LoVo (cell line): ENCODE measurements at places on chromosomes 11 and 22.

DNA sequence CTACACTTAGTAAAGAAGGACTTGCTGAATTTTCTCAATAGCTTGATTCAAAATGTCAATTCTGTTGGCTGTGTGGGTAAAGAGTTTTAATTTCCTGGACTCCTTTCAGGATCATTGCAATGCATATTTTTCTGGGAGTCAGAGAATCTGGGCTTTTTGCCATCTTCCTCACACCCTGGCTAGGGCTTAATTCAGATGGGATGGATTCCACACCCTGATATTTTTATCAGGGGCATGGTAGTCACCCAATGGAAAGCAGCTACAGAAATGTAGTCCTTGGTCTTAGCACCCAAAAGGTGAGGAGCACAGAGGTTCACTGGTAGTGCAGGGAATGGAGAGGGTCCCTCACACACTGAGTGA lies 79.3 kb downstream of the SGSM3 start:
- no peak for DNase-seq

- peak; percentile 47 for DNase-seq
These were observed 12.9 kb upstream of the CRKL start for GRCh38 chr22:20904008-20904979.

DNA sequence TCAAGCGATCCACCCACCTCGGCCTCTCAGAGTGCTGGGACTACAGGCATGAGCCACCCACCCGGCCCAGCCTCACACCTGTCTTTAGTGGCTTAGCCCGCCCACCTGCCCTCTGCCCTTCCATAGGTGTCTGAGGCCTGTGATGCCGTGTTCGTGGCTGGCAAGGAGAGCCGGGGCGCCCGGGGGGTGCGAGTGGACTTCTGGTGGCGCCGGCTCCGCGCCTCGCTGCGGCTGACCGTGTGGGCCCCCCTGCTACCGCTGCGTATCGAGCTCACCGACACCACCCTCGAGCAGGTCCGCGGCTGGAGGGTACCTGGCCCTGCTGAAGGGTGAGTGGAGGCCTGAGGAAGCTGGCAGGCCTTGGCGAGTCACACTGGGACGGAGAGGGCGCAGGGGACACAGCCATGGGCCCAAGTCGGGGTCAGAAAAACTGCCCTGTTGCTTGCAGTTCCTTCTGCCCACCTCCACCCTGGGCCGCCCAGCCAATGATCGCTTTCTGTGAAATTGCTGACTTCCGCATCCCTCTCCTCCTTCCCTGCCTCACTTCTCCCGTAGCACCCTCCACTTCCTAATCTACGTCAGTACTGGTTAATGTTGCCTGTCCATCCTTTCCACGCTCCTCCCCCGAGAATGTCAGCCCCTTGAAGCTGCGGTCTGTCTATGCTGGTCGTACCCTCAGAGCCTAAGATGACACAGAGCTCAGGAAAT lies 9.3 kb downstream of the TMEM132A start:
- DNase-seq: no peak

DNA sequence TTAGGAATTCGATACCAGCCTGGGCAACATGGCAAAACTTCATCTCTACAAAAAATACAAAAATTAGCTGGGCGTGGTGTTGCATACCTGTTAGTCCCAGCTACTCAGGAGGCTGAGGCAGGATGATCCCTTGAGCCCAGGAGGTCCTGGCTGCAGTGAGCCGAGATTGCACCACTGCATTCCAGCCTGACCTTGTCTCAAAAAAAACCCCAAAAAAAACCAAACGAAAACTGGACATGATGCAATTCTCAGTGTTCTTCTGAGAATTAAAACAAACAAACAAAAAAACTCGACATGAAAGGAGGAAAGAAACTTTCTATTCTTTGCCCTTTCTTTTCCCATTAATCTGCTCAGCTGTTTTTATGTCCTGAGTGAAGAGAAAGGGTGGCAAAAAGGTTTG lies 7.4 kb downstream of the MED17 start:
- no peak for DNase-seq

GRCh38 chr11:128574576-128575011 lies 12.8 kb downstream of the ETS1 start:
- DNase-seq: no peak

DNA sequence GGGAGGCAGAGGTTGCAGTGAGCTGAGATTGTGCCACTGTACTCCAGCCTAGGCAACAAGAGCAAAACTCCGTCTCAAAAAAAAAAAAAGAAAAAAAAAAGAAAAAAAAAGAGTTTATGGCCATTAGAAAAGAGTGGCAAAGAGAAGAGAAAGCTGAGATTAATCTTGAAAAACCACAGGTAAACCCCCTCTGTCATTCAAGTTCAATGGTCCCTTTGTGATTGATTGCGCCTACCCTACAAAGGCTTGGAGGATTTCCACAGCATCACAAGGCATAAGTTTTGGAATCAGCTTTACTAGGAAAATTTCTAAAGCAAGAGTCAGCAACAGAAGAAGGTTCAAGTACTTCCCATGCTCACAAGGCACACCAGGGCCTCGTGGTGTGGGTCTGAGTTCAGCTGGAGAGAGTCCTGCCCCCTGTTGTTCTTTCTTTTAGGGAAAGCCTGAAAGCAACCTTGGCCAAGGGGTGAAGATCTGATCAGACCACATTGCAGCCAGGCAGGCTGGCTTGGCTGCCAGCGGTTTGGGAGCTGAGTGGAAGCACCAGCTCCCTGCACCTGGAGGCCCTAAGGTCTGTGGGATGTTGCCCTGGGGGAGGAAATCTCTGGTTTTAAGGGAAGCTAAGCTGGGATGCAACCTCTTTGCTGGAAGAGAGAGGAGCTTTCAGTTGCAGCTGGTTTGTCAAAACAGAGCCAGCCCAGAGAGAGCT lies 41.8 kb downstream of the SLN start:
- no peak for DNase-seq

GRCh38 chr22:42797011-42797410 lies 60.1 kb downstream of the ARFGAP3 start:
- DNase-seq: no peak

- DNase-seq: no peak
These were observed 78.1 kb upstream of the PRR5 start for GRCh38 chr22:44623771-44624510.

DNA sequence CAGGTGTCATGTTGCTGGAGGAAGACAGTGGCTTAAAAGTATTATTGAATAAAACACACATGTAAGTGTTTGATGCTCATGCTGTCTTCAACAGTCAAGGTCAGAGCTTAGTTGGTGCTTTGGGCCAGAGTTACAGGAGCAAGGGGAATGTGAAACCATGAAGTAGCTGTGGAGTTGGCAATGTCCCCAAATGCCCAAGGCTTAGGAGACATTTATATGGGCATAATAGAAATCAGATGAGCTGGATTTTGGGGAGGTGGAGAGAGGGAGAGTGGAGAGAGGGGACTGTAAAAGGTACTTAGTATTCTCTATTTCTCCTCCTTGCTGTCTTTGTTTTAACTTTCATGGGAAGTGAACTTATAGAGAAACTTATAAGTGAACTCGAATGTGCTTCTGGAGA lies 407.8 kb downstream of the ETS1 start:
- DNase-seq: no peak

DNA sequence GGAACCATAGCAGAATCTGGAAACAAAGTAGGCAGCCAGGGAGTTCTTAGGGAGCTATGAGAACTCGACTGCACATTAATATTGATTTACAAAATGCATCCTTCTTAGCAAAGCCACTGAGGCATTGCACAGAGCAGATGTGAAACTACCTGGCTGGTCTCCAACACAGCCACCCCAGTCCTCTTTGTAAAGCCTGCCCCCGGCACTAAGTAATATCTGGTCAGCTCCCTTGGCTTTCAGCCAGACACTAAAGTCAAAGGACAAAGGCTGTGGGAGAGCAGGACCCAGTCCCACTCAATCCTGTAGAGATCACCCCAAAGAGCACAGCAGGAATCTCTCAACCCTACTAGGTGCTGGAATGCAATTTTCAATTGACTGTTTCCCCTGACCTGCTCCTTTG lies 12.8 kb downstream of the XRRA1 start:
- DNase-seq: no peak

DNA sequence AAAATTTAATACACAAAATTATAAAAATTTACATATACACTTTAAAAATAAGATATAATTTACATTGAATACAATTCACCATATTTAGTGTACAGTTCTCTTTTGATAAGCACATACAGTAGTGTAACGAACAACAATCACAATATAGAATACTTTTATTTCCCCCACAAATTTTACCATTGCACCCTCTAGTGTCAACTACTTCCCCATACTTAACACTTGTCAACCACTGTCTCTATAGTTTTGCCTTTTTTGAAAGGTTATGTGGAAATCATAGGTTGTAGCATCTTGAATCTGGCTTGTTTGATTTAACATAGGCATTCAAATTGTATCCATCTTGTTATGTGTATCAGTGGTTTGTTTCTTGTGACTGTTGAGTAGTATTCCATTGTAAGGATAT lies 21.3 kb upstream of the PANX1 start:
- DNase-seq: no peak

DNA sequence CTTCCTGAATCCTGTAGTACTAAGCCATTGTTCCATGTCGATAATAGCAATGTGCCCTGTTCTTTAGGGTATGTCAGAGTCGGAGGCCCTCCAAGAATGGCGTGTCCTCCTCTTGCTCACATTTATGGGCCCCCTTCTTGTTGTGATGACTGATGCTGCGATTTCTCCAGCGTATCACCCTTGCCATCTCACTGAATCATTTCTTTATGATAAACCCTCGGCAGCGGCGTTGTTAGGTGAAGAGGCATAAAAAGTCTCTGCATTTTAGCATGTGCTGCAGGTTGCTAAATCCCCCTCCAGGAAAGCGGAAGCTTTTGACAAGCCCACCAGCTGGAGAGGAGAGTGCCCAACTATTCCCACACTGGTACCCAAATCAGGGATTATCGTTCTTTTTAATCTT lies 1045.3 kb downstream of the BRD1 start:
- no peak for DNase-seq

- no peak for DNase-seq
These were observed 3.7 kb upstream of the ANAPC15 start for GRCh38 chr11:72116019-72116755.

DNA sequence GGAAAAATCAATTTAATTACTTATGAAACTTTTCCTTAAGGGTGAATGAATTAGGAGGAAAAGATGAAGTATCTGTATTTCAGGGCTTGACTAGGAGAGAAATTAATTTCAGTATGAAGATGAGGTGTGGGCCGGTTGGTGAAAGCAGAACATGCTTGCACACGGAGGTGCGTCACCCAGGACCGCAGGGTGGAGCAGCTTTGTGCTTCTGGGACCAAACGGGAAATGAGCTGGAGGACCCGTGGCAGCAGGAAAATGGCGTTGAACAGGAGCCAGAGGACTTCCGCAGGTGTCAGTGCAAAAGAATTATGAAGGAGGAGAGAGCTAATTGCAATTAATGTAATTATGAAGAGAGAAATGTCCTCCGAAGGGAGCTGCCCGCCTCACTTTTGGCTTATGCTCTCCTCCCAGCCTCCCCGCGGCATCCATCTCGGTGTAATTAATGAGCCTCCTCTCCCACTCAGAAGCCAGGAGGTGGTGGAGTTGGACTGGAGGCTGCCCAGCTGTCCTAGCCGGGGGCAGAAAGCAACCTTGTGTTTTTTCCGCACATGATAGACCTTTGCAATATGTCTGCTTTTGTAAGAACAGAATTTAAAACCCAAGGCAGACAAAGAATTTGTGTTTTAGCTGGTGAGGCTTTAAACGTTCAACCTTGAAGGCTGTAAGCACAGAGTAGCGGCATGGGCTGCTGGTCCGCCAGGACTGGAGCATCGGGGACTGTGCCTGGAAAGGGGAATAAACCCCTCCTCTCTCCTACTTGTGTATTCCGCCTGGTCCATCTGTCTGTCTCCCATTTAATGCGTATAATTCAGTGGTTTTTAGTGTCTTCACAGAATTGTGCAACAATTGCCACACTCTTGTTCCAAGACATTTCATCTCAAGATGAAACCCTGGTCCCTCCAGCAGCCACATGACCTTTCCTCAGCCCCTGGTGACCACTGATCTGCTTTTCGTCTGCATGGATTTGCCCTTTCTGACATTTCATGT lies 180.6 kb downstream of the TBC1D22A start:
- no peak for DNase-seq

DNA sequence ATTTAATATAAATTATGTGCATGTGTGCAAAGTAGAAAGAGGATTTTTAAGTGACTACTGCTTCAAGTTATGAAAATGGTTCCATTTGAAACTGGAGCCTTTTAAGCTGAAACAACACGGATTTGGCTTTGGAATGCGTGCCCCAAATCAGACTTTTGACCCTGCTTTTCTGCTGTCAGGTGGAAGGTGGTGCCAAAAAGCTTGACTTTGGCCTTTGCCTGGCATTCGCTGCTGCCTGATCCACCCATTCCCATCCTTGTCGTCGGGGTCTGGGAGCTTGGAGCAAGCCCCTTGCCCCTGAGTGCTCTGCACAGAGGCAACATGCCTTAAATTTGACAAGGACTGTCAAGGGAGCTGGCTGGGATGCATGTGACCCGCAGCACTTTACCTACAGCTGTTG lies 335.3 kb upstream of the SYN3 start:
- no peak for DNase-seq

DNA sequence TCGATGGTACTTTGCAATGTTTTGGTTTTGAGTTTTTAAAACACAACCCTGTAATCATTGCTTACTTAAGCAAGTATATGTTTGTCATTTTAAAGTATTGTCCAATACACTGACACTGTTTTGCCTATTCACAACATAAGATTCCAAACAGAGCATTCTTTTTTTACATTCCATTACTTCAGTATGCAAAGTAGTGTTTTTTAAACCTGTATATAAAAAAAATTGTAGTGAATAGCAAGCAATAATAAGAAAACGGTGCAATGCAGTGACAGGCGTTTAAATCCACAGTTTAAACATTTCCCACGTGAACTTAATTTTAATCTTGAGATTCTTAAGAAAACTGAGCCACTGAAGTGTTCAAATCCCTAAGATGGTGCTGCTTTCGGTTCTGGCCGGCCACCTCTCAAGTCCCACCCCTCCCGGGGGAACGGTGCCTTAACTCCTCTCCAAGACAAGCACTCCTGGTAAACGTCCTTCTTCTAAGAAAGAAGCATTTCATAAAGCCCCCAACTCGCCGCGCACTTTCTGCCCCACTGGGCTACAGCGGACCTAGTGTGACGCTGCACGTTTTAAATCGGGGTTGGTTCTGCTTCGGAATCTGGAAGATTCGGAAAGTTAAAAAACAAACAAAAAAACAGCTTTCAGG lies 2.9 kb downstream of the PGR start:
- DNase-seq: no peak
